NB4 (cell line): ENCODE measurements at places on chromosomes 6 and 20.

DNA sequence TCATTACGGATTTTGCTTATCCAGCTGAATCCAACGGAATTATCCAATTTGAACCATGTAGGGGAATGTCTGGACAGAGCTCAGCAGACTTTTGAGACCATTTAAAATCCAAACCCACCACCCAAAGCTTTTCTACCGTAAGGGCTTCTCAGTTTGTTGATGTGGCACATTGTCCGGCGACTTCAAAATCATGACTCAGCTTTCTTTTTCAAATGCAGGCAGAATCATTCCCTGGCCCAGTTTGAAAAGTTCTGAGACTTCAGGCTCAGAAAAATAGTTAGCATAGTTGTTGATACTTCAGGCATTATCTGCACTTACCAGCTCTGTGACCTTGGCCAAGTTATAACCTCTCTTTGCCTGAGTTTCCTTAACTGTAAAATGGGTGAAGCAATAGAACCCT lies 182.2 kb downstream of the PTPRT start:
- DNase-seq = no peak

DNA sequence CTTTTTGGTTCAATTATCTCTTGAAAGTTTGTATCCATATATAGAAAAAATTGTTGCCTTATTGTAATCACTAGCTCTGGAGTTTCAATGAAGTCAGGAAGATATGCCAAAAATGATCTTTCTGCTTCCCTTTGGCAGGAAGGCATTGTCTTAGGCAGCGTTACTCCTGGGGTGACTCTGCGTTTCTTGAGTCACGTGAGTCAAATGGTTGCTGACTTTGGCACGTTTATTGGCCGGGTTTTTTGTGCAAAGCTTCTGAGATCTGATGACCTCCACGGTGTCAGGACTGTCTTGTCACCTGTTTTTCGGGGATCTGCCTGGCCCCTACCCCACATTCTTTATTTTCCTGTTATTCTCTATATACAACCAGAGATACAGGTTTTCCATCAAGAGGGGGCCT lies 10.4 kb downstream of the PHACTR3 start:
- no peak for DNase-seq

DNA sequence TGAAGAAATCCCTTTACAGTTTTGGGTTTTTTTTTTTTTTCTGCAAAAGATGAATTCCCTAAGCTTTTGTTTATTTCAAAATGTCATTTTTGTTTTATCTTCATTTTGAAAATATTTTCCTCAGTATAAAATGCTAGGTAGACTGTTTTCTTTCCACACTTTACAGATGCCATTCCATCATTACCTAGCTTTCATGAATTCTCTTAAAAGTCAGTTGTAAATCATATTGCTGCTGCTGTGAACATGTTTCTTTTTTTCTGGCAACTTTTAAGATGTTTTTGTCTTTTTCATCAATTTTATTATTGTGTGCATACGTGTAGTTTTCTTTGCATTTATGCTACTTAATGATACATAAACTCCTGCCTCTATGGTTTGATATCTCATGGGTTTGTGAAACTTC lies 168.3 kb downstream of the FAXC start:
- no peak for DNase-seq

GRCh38 chr6:113347436-113347835 lies 509.7 kb upstream of the MARCKS start:
- no peak for DNase-seq

DNA sequence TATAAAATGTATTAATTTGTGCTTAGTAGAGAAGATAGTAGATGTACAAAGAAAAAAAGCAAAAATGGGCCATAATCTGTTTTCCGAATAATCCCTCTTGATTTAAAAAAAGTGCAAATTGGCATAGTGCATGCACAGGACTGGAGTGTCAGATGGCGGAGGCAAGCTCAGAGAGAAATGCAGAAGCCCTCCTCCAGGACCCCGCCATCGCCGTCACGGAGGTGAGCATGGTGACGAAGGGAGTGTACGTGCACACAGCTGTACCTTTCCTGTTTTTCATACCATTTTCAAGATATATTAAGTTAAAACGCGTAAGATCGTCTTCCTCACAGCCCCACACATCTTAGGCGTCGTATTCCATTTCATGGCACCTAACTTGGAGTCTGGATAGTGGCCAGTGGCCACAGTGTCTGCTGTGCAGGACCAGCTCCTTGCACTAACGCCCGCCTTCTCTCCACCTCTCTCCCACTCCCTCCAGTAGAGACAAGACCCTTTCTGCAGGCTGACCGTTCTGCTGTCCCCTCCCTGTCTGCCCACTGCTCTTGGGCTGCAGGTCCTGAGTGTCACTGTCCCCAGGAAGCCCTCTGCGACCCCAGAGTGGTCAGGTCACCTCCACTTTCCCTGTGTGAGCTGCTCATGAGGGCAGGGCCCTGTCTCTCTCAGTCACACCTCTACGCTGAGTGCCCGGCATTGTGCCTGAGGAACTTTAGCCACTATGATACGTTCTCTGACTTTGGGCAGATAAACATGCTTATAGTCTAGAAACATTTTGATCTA lies 9.8 kb downstream of the DUSP22 start:
- DNase-seq = no peak
